A549 treated with Mapracorat at 1 μM for 4 hours (cell line): ENCODE measurements at places on chromosomes 3 and 15. TPM values are rescaled to one million over a fixed set of nuclear protein-coding genes. Genes with fewer than 3 reads are reported as not detected.

The TM6SF1 gene
- total RNA-seq, result not detected in 5 replicates

The CCR8 gene
- not detected in 5 replicates for total RNA-seq

The GOLGA6B gene
- 0.10 TPM in 1 of 5 replicates, not detected in the others for total RNA-seq

The RETNLB gene
- not detected in 5 replicates for total RNA-seq

The BLM gene
- total RNA-seq, result 10.8 to 17.2 TPM (median 14.1 TPM) in 5 replicates

The CLDN18 gene
- not detected in 5 replicates for total RNA-seq

The EPB42 gene
- not detected in 5 replicates for total RNA-seq

The GTF2A2 gene
- 173 to 189 TPM (median 183 TPM) in 5 replicates for total RNA-seq

The AMIGO3 gene
- total RNA-seq, result 0.17 to 1.5 TPM (median 0.82 TPM) in 5 replicates

The SLC27A2 gene
- total RNA-seq, result 30.9 to 37.7 TPM (median 33.0 TPM) in 5 replicates

The ACVR2B gene
- 1.7 to 3.1 TPM (median 2.7 TPM) in 5 replicates for total RNA-seq

The TGM5 gene
- not detected in 5 replicates for total RNA-seq

The C15orf39 gene
- 25.9 to 36.4 TPM (median 31.6 TPM) in 5 replicates for total RNA-seq

The SLC24A5 gene
- not detected in 5 replicates for total RNA-seq

The XYLB gene
- total RNA-seq, result 2.5 to 4.3 TPM (median 4.0 TPM) in 5 replicates
